CD4-positive, alpha-beta memory T cell (primary cell): ENCODE measurements at places on chromosomes 13 and 19.
A peak's percentile ranks its signal among the peaks of the same experiment; 100 is the strongest.

- H3K27me3 ChIP-seq, result no peaks in the 10 kb centered on the region
- H3K4me1 ChIP-seq, result no peaks in the 10 kb centered on the region
- H3K36me3 ChIP-seq, result no peaks in the 10 kb centered on the region
- no peak for DNase-seq
Observed at GRCh38 chr13:112249644-112250610, 126.2 kb upstream of the SPACA7 start.

GRCh38 chr13:44260336-44260735, 113.3 kb upstream of the SERP2 start:
- no peak overlapping the region for H3K27ac ChIP-seq
- H3K27me3 ChIP-seq, result no peaks in the 10 kb centered on the region
- DNase-seq, result no peak
- no peaks in the 10 kb centered on the region for H3K36me3 ChIP-seq
- no peak overlapping the region for H3K4me3 ChIP-seq
- peaks cover 14% of the 10 kb centered on the region for H3K4me1 ChIP-seq

GRCh38 chr19:30222428-30222873, 149.7 kb upstream of the ZNF536 start:
- DNase-seq, result no peak
- H3K27me3 ChIP-seq, result peaks cover 10% of the 10 kb centered on the region
- no peaks in the 10 kb centered on the region for H3K36me3 ChIP-seq
- peaks cover 14% of the 10 kb centered on the region for H3K4me1 ChIP-seq
- no peak overlapping the region for H3K4me3 ChIP-seq
- H3K27ac ChIP-seq, result no peak overlapping the region

DNA sequence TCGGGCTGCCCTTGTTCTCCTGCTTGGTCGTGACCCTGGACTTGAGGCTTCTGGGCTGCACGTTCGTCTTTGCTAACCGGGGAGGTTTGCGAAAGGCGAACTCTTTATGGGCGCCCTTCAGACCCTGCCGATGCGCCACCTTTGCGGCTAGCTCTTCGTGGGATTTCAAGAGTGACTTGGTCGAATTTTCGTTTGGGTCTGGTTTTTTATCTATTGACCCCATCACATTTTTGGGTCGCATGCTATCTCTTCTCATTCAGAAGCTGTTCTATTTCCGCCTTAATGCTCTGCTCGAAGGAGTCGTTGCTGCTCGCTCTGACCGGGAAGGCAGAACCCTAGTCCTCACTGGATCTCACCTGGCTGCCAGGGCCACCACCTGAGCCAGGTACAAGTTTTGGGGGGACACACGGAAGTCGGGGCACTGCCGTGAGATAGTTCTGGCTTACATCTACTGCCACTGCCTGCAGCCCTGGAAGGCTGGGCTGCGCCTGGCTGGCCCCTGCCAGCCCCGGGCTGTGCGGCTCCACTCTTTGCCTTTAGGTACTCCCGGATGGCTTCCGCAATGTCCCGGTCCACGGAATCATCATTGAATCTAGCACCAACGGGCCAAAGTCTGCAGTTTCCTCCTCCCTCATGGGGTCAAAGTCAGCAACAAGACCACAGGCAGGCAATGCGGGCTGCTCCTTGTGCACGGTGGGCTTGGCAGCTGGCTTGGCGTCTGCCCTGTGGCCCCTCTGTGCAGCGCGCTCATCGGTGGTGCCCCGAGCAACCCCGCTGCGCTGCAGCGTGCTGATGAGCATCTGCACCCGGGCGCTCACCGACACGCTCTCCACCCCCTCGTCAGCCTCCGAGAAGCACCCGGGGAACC, 16.2 kb downstream of the RB1 start:
- peak overlapping the region; percentile 30 for H3K4me3 ChIP-seq
- H3K36me3 ChIP-seq, result no peaks in the 10 kb centered on the region
- H3K27ac ChIP-seq, result peak overlapping the region; percentile 26
- no peaks in the 10 kb centered on the region for H3K27me3 ChIP-seq

DNA sequence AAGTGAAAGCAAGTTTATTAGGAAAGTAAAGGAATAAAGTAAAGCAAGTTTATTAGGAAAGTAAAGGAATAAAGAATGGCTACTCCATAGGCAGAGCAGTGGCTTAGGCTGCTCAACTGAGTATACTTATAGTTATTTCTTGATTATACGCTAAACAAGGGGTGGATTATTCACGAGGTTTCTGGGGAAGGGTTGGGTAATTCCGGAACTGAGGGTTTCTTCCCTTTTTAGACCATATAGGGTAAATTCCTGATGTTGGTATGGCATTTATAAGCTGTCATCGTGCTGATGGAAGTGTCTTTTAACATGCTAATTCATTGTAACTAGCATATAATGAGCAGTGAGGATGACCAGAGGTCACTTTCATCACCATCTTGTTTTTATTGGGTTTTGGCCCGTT, 194.3 kb downstream of the DLEU7 start:
- no peaks in the 10 kb centered on the region for H3K4me1 ChIP-seq
- H3K27me3 ChIP-seq, result no peaks in the 10 kb centered on the region
- H3K4me3 ChIP-seq, result no peak overlapping the region
- DNase-seq, result no peak
- H3K36me3 ChIP-seq, result no peaks in the 10 kb centered on the region
- no peak overlapping the region for H3K27ac ChIP-seq

DNA sequence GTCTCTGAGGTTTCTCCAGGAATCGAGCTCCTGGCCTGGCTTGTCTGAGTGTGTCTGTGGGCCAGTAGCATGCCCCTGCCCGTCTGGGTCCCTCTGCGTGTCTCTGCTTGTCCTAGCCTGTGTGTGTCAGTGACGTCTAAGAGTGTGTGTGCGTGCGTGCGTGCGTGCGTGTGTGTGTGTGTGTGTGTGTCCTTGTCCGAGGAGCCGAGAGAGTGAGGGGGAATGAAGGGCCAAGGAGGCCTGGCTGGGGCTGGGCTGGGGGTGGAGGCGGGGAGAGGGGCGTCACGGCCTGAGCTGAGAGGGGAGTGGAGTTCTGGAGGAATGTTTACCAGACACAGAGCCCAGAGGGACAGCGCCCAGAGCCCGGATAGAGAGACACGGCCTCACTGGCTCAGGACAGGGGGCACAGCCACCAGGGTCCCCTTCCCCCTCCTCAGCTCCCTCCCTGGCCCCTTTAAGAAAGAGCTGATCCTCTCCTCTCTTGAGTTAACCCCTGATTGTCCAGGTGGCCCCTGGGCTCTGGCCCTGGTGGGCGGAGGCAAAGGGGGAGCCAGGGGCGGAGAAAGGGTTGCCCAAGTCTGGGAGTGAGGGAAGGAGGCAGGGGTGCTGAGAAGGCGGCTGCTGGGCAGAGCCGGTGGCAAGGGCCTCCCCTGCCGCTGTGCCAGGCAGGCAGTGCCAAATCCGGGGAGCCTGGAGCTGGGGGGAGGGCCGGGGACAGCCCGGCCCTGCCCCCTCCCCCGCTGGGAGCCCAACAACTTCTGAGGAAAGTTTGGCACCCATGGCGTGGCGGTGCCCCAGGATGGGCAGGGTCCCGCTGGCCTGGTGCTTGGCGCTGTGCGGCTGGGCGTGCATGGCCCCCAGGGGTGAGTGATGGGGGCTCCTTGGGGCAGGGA, at the start of gene AXL:
TSS of gene AXL (plus strand) at position 609 of the 893 bp plus-strand sequence. CDS start at position 779, 170 bp downstream.
- no peaks in the 10 kb centered on the region for H3K27me3 ChIP-seq
- H3K27ac ChIP-seq, result no peak within 1 kb of the TSS
- no peaks in the 10 kb centered on the region for H3K4me1 ChIP-seq
- H3K36me3 ChIP-seq, result no peaks in the 10 kb centered on the region
- H3K4me3 ChIP-seq, result no peak within 1 kb of the TSS

DNA sequence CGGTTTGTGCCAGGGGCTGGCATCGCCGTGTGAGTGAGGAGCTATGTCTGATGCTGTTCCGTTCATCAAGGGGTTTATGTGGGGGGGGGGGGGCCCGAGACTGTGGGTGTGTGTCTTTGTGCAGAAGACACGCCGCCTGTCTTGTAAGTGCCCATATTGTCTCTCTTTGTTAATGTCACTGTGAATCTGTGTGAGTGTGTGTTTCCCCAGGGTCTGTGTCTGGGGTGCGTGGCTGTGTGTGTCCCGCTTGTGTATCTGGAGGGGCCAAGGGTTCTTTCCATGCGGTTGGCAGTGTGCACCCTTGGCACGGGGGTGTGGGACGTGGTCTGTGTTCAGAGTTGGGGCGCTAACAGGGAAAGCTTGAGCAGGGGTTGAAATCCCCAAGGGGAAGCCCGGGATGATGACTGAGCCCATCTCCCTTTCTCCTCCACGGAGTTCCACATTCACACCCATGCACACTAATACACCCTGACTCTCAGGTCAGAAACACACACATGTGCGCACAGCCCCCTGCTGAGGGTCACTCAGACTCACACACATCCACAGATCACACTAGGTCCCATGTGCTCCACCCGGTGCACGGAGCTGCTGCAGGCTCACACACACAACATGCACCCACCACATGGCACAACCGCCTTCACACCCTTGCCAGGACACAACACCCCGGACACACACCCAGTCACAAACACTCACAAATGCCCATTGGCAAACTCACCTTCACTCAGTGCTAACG, 1.8 kb downstream of the NCAN start:
- no peak overlapping the region for H3K4me3 ChIP-seq
- no peak for DNase-seq
- H3K36me3 ChIP-seq, result no peaks in the 10 kb centered on the region
- H3K27me3 ChIP-seq, result peaks cover 30% of the 10 kb centered on the region
- no peak overlapping the region for H3K27ac ChIP-seq

- peaks cover 47% of the 10 kb centered on the region for H3K4me1 ChIP-seq
- DNase-seq, result no peak
- no peak overlapping the region for H3K4me3 ChIP-seq
- H3K27me3 ChIP-seq, result no peaks in the 10 kb centered on the region
- H3K27ac ChIP-seq, result no peak overlapping the region
- H3K36me3 ChIP-seq, result peaks cover 21% of the 10 kb centered on the region
Observed at GRCh38 chr19:46742926-46743480, 2.9 kb upstream of the FKRP start.

DNA sequence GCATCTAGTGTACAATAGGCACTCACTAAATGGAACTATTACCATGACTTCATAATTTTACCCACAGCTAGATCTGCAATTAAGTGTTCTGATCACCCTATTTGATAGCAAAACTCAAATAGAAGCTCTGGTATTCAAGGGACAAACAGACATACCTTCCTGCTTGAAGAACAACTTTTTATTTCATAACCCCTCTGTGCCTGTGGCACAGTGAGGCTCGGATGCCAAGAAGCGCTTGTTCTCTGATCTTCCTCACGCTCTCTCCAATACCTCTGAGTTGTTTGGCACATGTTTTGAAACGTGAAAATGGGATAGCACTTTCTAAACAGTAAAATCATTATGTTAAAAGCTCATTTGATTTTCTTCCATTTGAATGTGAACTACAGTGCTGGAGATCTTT, 232.0 kb downstream of the KLF5 start:
- no peak overlapping the region for H3K27ac ChIP-seq
- DNase-seq, result no peak
- no peak overlapping the region for H3K4me3 ChIP-seq
- H3K36me3 ChIP-seq, result no peaks in the 10 kb centered on the region
- H3K27me3 ChIP-seq, result no peaks in the 10 kb centered on the region

- H3K36me3 ChIP-seq, result no peaks in the 10 kb centered on the region
- H3K4me1 ChIP-seq, result peaks cover 26% of the 10 kb centered on the region
- no peak overlapping the region for H3K27ac ChIP-seq
- no peaks in the 10 kb centered on the region for H3K27me3 ChIP-seq
Observed at GRCh38 chr13:99909836-99910619, 61.5 kb downstream of the ZIC5 start.

- no peaks in the 10 kb centered on the region for H3K27me3 ChIP-seq
- H3K4me3 ChIP-seq, result no peak overlapping the region
- no peak overlapping the region for H3K27ac ChIP-seq
- no peak for DNase-seq
- no peaks in the 10 kb centered on the region for H3K36me3 ChIP-seq
- H3K4me1 ChIP-seq, result no peaks in the 10 kb centered on the region
Observed at GRCh38 chr13:23852351-23852750, 36.8 kb downstream of the MIPEP start.

DNA sequence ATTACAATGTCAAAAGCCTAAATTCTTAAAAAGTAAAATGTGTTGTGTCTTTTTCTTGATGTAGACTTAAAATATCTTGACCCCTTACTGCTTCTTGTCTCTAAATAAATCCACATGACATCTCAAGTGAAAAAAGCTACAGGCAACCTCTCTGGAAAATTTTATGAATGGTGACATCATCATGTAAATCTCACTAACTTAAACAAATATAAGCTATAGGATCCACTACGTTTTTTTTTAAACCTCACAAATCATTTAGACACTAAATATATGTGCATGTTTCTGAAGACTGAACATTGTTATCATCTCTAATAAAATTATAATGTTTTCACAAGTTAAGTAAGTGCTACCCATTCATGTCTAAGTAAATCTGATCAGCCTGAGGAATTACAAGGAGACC, 793.7 kb upstream of the PRR20A start:
- no peaks in the 10 kb centered on the region for H3K4me1 ChIP-seq
- no peaks in the 10 kb centered on the region for H3K36me3 ChIP-seq
- no peak overlapping the region for H3K27ac ChIP-seq
- no peak overlapping the region for H3K4me3 ChIP-seq
